NCI-H82 (cell line): ENCODE measurements at places on chromosomes 1 and 21.

- DNase-seq: peak; percentile 50
Observed at GRCh38 chr1:39951926-39952325, 3.0 kb upstream of the MFSD2A start.

GRCh38 chr1:42033629-42034028 lies 114.9 kb upstream of the HIVEP3 start:
- no peak for DNase-seq

DNA sequence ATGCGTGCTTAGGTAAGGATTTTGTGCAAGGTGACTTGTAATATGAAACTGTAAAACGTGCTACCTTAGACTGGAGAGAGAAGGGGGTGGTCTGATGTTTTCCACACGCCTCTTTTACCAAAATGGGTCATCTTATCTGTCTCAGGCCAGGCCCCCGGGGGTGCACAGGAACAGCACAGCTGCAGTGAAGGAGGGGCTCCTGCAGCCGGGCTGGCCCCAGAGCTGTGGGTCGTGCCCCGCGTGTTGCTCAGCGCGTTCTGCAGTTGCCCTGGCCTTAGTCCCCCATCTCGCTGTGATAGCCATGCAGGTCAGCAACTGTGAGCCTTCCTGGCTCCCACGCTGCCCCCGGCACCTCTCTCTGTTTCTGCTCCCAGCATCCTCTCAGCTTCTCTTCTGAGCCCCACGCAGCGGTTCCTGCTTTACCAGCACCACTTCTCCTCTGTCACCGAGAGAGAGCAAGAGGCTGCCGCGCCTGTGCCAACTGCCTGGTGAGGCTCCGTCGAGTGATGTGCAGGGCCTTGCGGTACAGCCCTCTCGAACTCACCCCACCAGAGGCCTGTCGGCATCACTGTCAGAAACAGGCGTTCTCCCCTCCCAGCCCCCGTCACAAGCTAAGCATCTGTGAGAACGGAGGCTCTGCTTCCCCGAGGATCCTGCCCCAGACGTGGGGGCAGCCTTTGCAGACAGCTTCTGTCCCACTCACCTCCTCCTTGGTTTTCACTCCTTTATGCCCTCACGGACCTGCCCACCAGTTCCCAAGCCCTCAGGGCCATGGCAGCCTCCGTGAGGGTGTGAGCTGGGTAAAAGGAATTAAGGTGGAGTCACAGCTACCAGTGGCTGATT lies 73.3 kb downstream of the ADARB1 start:
- no peak for DNase-seq

DNA sequence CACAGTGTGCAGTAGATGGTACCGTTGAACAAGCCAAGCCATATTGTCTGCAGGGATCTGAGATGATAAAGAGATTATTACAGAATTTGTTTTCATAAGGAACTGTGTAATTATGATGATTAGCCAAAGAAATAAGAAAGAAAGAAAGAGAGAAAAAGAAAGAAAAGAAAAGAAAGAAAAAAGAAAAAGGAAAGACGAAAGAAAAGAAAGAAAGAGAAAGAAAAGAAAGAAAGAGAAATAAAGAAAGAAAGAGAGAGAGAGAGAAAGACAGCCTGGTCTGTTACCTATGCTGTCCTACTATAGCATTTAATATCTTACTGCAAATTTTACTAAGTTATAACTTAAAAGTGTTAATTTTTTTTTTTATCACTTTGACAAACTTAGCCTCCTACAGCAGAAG lies 43.6 kb downstream of the KCNK1 start:
- no peak for DNase-seq

- no peak for DNase-seq
Observed at GRCh38 chr1:66654643-66655042, 97.6 kb upstream of the DYNLT5 start.

GRCh38 chr1:63099188-63099587 lies 223.2 kb upstream of the FOXD3 start:
- DNase-seq: no peak

DNA sequence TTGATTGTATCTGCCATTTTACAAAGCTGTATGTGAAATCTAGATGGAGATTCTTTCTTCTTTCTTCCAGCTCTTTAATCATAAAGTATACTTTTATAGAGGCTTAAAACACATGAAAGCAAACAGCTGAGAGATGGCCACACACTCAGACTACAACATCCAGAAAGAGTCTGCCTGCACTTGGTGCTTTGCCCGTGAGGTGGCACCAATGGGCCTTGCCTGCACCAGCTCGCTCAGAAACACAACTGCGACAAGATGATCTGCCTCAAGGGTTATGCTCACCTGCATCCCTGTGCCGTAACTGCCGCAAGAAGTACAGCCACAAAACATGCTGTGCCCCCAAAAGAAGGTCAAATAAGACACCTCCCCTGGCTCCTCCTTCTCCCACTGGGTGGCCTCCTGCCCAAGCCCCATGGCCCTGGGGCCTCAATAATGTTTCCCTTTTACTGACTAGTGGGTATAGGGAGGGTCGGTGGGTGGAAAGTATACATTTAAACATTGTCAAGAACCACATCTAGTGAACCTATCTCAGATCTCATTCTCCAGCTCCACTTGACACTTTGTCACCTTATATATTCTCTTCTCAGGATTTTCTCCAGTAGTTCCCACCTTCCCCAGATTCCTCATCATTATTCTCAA lies 66.7 kb upstream of the ANGPTL3 start:
- peak; percentile 52 for DNase-seq

- no peak for DNase-seq
Observed at GRCh38 chr1:204177133-204177532, 11.0 kb upstream of the REN start.

- no peak for DNase-seq
Observed at GRCh38 chr1:91226741-91227140, 177.9 kb downstream of the HFM1 start.

- DNase-seq: no peak
Observed at GRCh38 chr1:93317207-93317606, 28.5 kb upstream of the DR1 start.

DNA sequence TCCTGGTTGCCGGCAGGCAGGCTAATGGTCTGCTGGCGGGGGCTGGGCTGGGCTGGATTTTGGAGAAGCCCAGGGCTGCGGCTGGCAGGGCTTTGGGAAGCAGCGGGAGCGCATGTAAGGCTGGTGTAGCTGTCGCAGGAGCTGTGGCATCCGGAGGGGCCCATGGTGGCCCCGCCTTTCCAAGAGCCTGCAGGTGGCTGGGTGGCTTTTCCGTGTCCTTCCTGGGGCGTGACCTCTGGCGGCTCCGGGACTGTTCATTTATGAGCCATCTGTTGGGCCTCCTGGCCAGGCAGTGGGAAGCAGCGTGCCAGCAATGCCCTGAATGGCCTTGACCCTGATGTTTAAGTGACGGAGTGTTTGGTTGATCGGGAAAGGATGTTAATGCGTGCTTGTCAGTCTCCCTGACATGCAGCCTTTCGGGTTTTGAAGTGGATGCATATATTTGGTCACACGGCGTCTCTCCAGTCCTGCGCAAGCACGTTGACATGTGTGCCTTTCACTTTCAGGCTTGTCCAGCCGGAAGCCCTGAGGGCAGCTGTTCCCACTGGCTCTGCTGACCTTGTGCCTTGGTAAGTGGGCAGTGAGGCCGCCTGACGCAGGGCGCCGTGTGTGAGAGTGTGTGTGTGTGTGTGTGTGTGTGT lies 38.5 kb downstream of the AGPAT3 start:
- DNase-seq: no peak

GRCh38 chr1:111320066-111320879 lies 29.6 kb downstream of the CHIA start:
- DNase-seq: no peak

DNA sequence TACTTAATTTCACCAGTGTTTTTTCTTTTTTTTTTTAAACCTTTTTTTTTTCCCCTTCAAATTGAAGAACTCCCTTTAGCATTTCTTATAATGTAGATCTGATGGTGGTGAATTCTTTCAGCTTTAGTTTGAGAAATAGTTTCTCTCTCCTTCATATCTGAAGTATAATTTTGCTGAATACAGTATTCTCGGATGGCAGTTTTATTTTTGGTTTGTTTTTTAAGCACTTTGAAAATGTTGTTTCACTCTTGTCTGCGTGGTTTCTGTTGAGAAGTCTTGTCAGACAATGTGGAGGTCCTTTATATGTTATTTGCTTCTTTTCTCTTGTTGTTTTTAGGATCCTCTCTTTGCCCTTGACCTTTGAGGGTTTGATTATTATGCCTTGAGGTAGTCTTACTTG lies 135.1 kb downstream of the RPS6KC1 start:
- DNase-seq: no peak

GRCh38 chr1:109207467-109208103 lies 6.1 kb upstream of the SARS1 start:
- no peak for DNase-seq

GRCh38 chr1:237712082-237712481 lies 178.6 kb downstream of the ZP4 start:
- DNase-seq: no peak

GRCh38 chr1:206015071-206015470 lies 8.6 kb downstream of the CTSE start:
- no peak for DNase-seq

DNA sequence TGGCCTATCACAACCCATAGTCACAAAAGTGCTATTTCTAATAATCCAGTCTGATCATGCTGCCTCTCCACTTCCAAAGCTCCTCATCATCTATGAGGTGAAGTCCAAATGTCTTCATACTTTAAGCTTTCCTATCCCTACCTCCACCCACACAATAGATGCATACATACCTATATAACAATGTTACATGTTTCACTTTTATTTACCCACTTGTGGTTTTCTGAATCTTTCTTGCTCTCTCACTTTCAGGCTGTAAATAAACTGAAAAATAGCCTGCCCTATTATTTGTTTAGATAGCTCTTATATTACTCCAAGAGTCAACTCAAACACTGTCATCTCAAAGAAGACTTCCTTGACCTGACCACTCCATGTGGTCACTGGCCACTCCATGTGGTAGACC lies 406.8 kb upstream of the BEND5 start:
- DNase-seq: no peak

GRCh38 chr1:54406339-54407153 lies at the start of gene SSBP3:
Gene SSBP3 (minus strand): TSS chr1:54406394.
- peak; percentile 95 for DNase-seq

GRCh38 chr21:35119501-35120047 lies 70.5 kb upstream of the RUNX1 start:
- peak; percentile 10 for DNase-seq

GRCh38 chr21:46503922-46504550 lies 45.3 kb downstream of the DIP2A start:
- peak; percentile 22 for DNase-seq

GRCh38 chr1:182122913-182123260 lies 61.4 kb upstream of the ZNF648 start:
- DNase-seq: no peak

GRCh38 chr1:220789532-220790147 lies 2.9 kb downstream of the MTARC1 start:
- no peak for DNase-seq

GRCh38 chr1:53315456-53316423 lies 12.1 kb downstream of the LRP8 start:
- peak; percentile 57 for DNase-seq

DNA sequence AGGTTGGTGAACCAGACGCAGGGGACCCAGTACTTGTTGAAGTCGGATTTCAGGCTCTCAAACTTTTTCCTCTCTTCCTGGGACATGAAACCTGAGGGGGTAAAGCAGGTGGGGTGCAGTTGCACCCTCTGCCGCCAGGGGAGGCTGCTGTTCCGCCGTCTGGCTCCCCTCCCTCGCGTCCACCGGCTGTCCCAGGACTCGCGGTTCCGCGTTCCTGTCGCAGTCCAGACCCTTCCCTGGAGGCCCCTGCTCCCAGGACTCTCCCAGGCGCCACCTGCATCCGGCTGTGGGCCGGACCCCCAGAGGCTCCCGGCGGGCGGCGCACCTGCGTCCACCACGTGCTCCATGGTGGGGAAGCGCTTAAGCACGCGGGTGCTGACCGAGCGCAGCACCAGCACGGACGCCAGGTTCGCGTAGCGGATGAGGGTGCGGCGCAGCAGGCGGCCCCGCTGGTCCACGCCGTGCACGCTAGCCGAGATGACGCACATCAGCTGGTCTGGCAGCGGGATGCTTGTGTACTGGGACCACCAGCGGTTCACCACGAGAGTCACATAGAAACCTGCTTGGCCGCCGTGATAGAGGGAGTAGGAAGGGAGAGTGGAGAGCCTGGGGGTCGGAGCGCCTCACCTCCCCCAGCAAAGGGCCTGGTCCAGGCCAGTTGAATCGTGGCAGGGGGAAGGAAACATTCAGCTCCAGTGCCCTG lies 1.7 kb downstream of the BEST4 start:
- peak; percentile 61 for DNase-seq

DNA sequence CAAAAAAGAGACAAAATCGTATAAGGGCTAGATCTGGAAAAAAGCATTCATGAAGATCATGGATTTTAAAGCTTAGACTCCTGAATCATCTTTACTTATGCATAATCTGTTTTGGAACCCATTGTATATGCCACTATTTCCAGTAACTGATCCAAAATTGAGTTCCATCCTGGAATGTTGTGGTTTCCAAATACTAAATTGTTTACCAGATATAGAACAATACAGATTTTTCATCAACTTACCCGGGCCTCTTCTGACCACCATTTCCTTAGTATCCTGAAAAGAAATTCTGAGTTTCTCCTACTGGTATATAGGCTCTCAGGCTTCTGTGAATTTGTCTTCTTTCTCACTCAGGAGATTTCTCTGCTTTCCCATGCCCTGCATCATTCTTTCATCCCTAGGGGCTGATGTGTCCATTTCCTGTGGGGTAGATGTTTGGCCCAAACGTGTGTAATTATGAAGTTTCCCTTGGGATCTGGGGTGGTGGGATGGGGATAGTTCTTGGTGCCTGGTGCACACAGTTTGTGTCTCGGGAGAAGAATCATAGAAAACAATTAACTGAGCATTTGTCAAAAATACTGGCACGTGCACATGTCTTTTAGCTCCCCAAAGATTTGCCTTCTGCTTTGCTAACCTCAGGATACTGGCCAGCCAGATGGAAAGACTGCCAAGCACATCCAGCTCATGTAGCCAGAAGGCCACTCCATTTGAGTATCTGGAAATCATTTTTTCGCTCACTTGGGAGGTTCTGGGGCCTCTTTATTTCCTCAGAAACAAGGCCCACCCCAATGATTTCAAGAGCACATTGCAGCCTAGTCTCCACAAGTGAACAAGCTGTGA lies 127.8 kb downstream of the NTMT2 start:
- DNase-seq: no peak

DNA sequence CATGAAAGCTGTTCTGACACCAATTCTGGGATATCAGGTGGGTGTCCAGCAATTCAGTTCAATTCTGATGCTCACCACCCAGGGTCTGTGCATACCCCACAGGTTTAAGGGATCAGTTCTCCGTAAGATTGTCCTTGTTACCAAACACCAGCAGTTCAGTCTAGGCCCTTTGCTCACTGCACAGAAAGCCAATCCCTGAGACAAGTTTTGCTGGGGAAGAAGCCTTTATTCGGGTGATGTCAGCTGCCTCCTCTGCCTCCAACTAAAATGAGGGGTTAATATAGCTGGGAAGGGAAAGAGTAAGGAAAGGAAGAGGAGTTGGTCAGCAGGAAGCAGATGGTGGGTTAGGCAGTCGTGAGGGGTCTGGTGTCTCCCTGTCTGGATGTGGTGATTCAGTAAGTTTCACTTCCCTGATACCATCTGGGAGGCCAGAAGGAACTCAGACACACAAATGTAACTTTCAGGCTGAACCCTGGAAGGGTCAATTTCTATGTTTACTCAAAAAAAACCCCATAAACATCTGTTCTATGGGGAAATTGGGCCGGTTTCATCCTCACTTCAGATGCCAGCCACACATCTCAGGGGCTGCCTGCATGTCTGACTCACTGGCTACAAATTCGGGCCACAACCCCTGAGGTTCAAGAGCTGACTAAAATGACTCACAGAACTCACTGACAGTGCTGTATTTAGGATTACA lies 83.3 kb upstream of the PGBD5 start:
- DNase-seq: no peak

GRCh38 chr21:38250991-38251418 lies 5.8 kb upstream of the KCNJ15 start:
- no peak for DNase-seq

- peak; percentile 95 for DNase-seq
Observed at GRCh38 chr1:246319083-246319714, 187.9 kb downstream of the SMYD3 start.
